ENCODE measurements at places on chromosomes 7 and 10. TPM values are rescaled to one million over a fixed set of nuclear protein-coding genes. Genes with fewer than 3 reads are reported as not detected.

DNA sequence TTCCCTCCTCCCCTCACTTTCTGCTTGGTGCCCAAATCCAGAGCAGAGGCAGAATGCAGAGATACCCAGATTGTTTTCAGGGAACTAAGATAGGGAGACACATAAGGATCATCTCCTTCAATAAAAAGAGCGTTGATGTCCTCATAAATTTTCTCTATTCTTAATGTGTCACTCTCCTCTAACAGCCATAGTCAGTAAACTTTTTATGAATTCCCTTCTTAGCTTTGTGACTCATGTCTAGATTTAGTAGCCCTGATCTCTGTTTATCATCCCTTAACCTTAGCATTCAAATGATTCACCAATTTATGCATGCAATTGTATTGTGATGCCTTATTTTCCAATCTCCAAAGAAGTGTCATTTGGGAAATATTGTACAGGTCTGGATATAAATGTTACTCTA, 995.5 kb upstream of the C7orf33 start:
- no peaks in the 10 kb centered on the region for H3K4me1 ChIP-seq
- DNase-seq, result no peak
- no peaks in the 10 kb centered on the region for H3K36me3 ChIP-seq
- H3K27ac ChIP-seq, result no peak overlapping the region
- H3K27me3 ChIP-seq, result no peaks in the 10 kb centered on the region
- H3K4me3 ChIP-seq, result no peak overlapping the region

GRCh38 chr7:135704074-135704473, 23.9 kb downstream of the SLC13A4 start:
- H3K4me1 ChIP-seq, result no peaks in the 10 kb centered on the region
- no peaks in the 10 kb centered on the region for H3K36me3 ChIP-seq
- H3K27me3 ChIP-seq, result peaks cover 5% of the 10 kb centered on the region
- H3K4me3 ChIP-seq, result no peak overlapping the region
- DNase-seq, result no peak
- no peak overlapping the region for H3K27ac ChIP-seq

GRCh38 chr10:94224656-94225055, 138.1 kb downstream of the NOC3L start:
- no peak overlapping the region for H3K4me3 ChIP-seq

DNA sequence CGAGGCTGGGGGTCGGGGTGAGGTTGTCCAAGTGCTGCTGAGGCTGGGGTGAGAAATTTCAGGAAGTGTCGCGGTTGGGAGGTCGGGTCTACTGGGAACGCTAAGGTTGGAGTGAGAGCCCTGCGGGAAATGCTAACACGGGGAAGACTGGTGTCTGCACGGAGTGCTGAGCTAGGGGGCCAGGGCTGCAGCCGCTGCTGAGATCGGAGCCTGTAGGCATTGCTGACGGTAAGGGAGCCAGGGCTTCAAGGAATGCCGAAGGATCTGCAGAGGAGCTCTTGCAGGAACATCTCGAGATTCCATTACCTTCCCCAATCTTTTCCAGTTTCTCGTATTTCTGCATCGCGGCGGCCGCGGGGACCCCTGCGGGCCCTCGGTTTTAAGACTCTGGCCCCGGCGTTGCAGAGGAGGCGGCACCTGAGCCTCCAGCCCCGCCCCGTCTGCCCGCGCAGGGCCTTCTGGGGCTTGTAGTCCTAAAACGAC, at the start of gene CDK5:
CDK5 (minus strand) TSS at position 392 of the 483 bp plus-strand sequence; CDS start at position 343, 49 bp downstream.
- H3K27ac ChIP-seq, result peak within 1 kb of the TSS; percentile 100
- no peaks in the 10 kb centered on the region for H3K27me3 ChIP-seq
- peak within 1 kb of the TSS; percentile 79 for H3K4me3 ChIP-seq
- peaks cover 49% of the 10 kb centered on the region for H3K4me1 ChIP-seq
- no peak for DNase-seq

Gene CCL24
- 0.13 TPM for total RNA-seq

DNA sequence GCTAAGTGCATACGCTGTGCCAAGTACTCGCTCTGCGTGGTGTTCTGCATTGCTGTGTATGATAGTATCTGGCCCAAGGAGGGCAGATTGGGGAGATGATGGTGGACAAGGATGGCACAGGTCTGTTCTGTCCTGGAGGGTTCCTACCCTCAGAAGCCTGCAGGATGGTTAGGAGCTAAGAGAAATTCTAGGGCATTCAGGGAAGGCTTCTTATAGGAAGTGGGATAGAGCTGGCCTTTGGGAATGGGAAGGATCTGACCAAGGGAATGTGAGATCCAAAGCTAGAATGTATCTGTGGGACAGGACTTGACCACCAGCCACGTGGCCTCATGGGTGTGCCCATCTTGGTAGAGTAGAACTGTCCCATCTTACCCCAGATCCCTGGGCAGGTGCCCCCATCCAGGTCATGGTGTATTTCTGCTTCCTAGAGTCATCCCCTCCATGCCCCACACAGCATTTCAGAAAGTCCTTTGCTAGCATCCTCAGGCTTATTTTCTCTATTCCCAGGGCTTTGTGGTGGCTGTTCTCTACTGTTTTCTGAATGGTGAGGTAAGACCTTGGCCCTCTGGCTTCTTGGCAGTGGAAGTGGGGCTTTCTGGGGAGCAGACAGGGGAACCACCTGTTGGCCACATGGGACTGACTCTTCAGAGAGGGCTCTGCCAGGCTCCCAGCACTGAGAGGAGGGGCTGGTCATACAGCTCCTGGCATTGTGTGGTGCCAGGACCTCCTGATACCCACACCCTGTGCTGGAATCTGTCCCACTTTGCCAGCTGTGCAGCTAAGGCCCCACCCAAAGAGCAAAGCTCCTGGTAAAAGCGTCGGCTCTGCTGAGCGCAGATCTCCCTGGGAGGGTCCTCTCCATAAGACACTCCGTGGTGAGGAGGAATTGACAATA, 52.5 kb downstream of the ADCYAP1R1 start:
- peak; percentile 64 for DNase-seq
- peaks cover 34% of the 10 kb centered on the region for H3K4me1 ChIP-seq
- no peak overlapping the region for H3K4me3 ChIP-seq
- H3K36me3 ChIP-seq, result no peaks in the 10 kb centered on the region
- H3K27ac ChIP-seq, result no peak overlapping the region
- H3K27me3 ChIP-seq, result peaks cover 2% of the 10 kb centered on the region

Gene FAM25A
- not detected for total RNA-seq

DNA sequence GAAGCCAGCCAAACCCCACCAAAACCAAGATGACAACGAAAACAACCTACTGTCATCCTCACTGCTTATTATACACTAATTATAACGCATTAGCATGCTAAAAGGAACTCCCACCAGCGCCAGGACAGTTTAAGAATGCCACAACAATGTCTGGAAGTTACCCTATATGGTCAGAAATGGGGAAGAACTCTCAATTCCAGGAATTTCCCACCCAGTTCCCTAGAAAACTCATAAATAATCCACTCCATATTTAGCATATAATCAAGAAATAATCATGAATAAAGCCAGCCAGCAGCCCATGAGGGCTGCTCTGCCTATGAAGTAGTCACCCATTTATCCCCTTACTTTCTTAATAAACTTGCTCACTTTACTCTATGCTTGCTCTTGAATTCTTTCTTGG, 20.8 kb downstream of the MICU1 start:
- no peaks in the 10 kb centered on the region for H3K27me3 ChIP-seq
- no peak overlapping the region for H3K27ac ChIP-seq
- no peaks in the 10 kb centered on the region for H3K36me3 ChIP-seq
- H3K4me1 ChIP-seq, result no peaks in the 10 kb centered on the region
- DNase-seq, result no peak

GRCh38 chr7:108723381-108723814, 153.7 kb downstream of the DNAJB9 start:
- DNase-seq, result peak; percentile 86
- H3K4me3 ChIP-seq, result no peak overlapping the region
- H3K27ac ChIP-seq, result peak overlapping the region; percentile 66
- no peaks in the 10 kb centered on the region for H3K36me3 ChIP-seq
- peaks cover 10% of the 10 kb centered on the region for H3K4me1 ChIP-seq

- no peak for DNase-seq
- no peak overlapping the region for H3K4me3 ChIP-seq
- no peaks in the 10 kb centered on the region for H3K36me3 ChIP-seq
- no peak overlapping the region for H3K27ac ChIP-seq
These were observed 55.3 kb downstream of the PPP1R9A start for GRCh38 chr7:94962661-94963060.

DNA sequence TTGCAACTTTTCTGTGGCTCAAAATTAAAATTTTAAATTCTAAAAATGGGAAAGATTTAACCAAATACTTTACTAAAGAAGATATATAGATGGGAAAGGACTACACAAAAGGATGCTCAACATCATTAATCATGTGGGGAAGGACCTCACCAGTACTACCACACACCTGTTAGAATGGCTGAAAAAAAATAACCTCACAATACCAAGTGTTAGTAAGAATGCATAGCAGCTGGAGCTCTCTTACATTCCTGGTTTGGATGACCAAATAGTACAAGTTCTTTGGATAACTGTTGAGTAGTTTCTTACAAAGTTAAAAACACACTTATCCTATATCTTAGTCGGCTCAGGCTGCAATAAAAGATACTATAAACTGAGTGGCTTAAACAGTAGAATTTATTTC, 33.9 kb downstream of the LIPJ start:
- no peaks in the 10 kb centered on the region for H3K27me3 ChIP-seq
- peaks cover 6% of the 10 kb centered on the region for H3K4me1 ChIP-seq
- no peak overlapping the region for H3K27ac ChIP-seq
- no peak for DNase-seq

Gene HMX3
- not detected for total RNA-seq

GRCh38 chr7:111825046-111825445, 262.8 kb upstream of the IMMP2L start:
- H3K36me3 ChIP-seq, result no peaks in the 10 kb centered on the region
- no peak for DNase-seq
- no peak overlapping the region for H3K27ac ChIP-seq
- no peaks in the 10 kb centered on the region for H3K4me1 ChIP-seq
- H3K27me3 ChIP-seq, result no peaks in the 10 kb centered on the region

GRCh38 chr7:119630406-119630969, 642.5 kb upstream of the KCND2 start:
- DNase-seq, result no peak
- H3K27me3 ChIP-seq, result no peaks in the 10 kb centered on the region
- H3K27ac ChIP-seq, result no peak overlapping the region
- H3K4me1 ChIP-seq, result no peaks in the 10 kb centered on the region

Gene UCMA
- 2.6 TPM for total RNA-seq
